ENCODE measurements at places on chromosomes 1 and 21. TPM values are rescaled to one million over a fixed set of nuclear protein-coding genes. Genes with fewer than 3 reads are reported as not detected.

GRCh38 chr1:233479110-233479890 is 134.6 kb upstream of the KCNK1 start:
- H3K36me3 ChIP-seq = no peaks in the 10 kb centered on the region
- peaks cover 9% of the 10 kb centered on the region for H3K4me1 ChIP-seq
- H3K4me3 ChIP-seq = no peak overlapping the region
- DNase-seq = peak; percentile 27
- no peaks in the 10 kb centered on the region for H3K27me3 ChIP-seq

GRCh38 chr1:219247441-219247840 is 73.8 kb downstream of the LYPLAL1 start:
- H3K27me3 ChIP-seq = no peaks in the 10 kb centered on the region
- no peak overlapping the region for H3K27ac ChIP-seq
- no peak overlapping the region for H3K4me3 ChIP-seq
- no peaks in the 10 kb centered on the region for H3K4me1 ChIP-seq
- no peak for DNase-seq

DNA sequence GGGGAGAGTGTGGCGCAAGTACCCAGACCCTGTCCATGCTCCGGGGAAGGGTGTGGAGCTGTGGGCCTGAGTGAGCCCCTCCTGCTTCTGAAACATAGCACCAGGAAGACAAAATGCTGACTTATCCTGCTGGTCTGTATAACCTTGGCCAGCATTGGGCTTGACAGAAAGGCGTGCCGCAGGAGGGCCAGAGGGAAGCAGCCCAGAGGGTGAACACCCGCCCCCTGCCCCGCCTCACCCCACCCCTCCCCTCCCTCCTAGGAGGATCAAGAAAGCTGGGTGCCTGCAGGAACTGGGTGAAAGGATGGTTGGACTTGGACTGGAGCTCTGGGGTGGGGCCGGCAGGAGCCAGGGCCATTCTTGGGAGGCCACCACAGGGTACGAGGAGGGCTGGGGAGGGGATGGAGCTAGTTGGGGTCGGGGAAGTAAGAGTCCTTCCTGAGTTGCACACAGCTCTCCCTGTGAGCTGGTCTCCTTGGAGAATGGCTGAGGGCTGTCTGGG is 27.1 kb downstream of the PTPRF start:
- H3K4me3 ChIP-seq = no peak overlapping the region
- no peaks in the 10 kb centered on the region for H3K27me3 ChIP-seq
- H3K27ac ChIP-seq = peak overlapping the region; percentile 89
- H3K36me3 ChIP-seq = peaks cover 5% of the 10 kb centered on the region
- peaks cover 2% of the 10 kb centered on the region for H3K4me1 ChIP-seq
- peak; percentile 93 for DNase-seq

The PIK3R3 gene
- polyA plus RNA-seq = 1.6 TPM

GRCh38 chr1:234639961-234640360 is 30.0 kb upstream of the IRF2BP2 start:
- H3K4me3 ChIP-seq = no peak overlapping the region
- H3K27ac ChIP-seq = peak overlapping the region; percentile 91
- peaks cover 43% of the 10 kb centered on the region for H3K4me1 ChIP-seq
- H3K36me3 ChIP-seq = no peaks in the 10 kb centered on the region

The LELP1 gene
- polyA plus RNA-seq = not detected

DNA sequence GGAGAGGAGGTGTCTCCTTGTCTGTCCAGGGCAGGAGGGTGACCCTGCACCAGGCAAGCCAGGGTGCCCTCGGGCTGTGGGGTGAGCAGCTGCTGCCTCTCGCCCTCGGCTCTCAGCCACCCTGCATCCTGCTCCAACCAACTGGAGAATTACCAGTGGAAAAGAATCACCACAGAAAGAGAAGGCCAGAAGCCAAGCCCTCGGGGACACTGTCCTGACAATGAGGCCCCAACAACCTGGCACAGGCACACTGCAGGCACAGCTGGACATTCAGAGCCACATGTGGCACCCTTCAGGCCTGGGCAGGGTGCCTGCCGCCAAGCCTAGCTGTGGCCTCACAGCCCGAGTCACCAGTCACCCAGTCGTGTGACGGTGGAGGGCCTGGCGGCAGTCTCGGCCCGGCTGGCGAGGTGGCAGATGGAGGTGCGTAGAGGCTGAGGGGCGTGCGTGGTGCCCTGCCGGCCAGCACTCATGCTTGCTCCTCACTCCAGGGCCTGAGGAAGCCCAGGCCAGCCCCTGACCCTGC is 12.0 kb downstream of the MEGF6 start:
- no peaks in the 10 kb centered on the region for H3K27me3 ChIP-seq
- H3K36me3 ChIP-seq = peaks cover 4% of the 10 kb centered on the region
- H3K27ac ChIP-seq = no peak overlapping the region
- no peak overlapping the region for H3K4me3 ChIP-seq

The NR5A2 gene
- 21.5 TPM for polyA plus RNA-seq

DNA sequence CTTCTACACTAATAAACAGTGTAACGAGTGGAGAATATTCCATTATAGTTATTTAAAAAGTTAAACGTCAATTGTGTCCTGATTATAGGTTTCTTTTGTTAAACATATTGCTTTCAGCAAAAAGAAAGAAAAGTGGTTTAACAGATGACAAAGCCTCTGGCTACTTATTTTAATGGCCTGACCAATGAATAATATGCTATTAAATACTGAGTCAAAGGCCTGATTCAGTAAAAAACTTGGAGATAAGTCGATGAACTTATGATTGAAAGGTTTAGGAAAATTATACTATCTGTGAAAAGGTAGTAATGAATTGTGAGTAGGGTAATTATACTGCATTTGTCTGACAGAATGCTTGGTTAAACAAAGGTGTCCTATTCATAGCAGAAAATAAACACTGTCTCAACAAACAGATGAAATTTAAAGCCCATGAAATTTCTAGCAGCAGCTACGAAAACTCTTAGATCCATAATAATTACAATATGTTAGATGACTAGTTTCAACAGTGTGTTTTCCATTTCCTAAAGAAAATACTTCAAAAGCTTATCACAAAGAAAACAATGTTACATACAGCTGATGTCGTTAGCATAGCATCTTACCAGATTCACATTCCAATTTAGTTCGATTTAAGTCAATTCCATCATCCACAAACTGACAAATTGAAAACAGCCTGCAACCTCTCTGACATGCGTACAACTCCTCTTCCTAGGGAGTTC is 6.2 kb downstream of the TMEM59 start:
- no peaks in the 10 kb centered on the region for H3K27me3 ChIP-seq
- DNase-seq = no peak
- H3K4me1 ChIP-seq = peaks cover 6% of the 10 kb centered on the region
- no peaks in the 10 kb centered on the region for H3K36me3 ChIP-seq

The TAS1R1 gene
- polyA plus RNA-seq = 0.13 TPM

- H3K36me3 ChIP-seq = no peaks in the 10 kb centered on the region
- H3K4me3 ChIP-seq = no peak overlapping the region
- H3K27me3 ChIP-seq = no peaks in the 10 kb centered on the region
- peak overlapping the region; percentile 8 for H3K27ac ChIP-seq
- DNase-seq = no peak
These were observed 11.4 kb downstream of the FASLG start for GRCh38 chr1:172670316-172670715.

The CRYAA gene
- not detected for polyA plus RNA-seq

GRCh38 chr1:209611771-209612570 is 28.5 kb downstream of the CAMK1G start:
- no peak overlapping the region for H3K4me3 ChIP-seq
- no peaks in the 10 kb centered on the region for H3K4me1 ChIP-seq
- H3K27me3 ChIP-seq = no peaks in the 10 kb centered on the region
- DNase-seq = no peak

DNA sequence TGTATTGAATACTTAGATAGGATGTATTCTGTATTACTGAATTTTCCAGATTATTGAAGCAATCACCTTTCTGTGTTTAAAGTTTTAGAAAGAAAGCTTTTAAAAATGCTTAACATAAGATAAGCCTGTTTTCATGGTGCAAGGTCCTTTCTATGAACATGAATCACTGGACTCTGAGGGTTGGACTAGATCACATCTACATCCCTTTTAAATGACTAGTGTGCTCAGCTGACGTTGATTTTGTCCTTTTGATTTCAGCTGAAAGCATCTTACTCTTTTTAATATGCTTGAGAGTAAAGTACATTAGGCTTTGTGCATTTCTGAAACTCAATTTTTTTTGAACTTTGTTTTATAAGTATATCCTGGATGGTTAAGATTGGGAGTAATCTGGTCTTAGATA is 16.2 kb downstream of the MIER1 start:
- peak overlapping the region; percentile 25 for H3K27ac ChIP-seq
- H3K27me3 ChIP-seq = no peaks in the 10 kb centered on the region
- no peak overlapping the region for H3K4me3 ChIP-seq
- peak; percentile 62 for DNase-seq

DNA sequence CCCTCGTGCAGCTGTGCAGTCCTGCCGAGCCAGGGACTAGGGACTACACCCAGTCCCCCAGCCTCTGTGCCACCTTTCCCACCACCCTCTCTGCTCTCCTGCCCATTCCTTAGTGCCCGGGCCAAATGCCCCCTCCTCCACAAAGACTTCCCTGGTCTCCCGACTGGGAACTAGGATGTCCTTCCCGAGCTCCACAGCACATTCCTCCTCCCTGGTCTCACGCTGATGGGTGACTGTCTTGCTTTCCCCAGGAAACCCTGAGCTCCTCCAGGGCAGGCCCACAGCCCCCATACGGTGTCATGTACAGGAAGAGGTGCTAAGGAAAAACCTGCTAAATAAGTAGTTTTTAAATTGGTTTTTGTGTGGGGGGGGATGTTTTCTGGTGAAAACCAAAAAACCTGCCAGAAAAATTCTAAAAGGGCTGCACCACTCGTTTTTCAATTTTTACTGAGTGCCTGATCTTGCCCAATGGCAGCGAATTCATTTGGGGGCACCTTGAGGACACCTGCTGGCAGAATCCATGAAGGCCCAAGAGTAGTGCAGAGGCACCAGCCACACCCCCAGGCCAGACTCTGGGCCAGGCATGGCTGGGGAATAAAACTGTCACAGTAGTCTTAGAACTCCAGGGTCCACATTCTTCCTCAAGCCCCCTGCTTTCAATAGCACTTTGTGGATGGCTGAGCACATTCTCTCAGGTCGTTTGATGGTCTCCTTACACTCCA is 50.4 kb downstream of the GLIS1 start:
- no peaks in the 10 kb centered on the region for H3K4me1 ChIP-seq
- H3K27me3 ChIP-seq = peaks cover 37% of the 10 kb centered on the region
- no peaks in the 10 kb centered on the region for H3K36me3 ChIP-seq
- no peak for DNase-seq
- H3K27ac ChIP-seq = no peak overlapping the region

- no peaks in the 10 kb centered on the region for H3K36me3 ChIP-seq
- H3K27me3 ChIP-seq = no peaks in the 10 kb centered on the region
- no peak overlapping the region for H3K27ac ChIP-seq
- H3K4me3 ChIP-seq = no peak overlapping the region
- H3K4me1 ChIP-seq = no peaks in the 10 kb centered on the region
These were observed 402.9 kb downstream of the RWDD3 start for GRCh38 chr1:95636897-95637296.

DNA sequence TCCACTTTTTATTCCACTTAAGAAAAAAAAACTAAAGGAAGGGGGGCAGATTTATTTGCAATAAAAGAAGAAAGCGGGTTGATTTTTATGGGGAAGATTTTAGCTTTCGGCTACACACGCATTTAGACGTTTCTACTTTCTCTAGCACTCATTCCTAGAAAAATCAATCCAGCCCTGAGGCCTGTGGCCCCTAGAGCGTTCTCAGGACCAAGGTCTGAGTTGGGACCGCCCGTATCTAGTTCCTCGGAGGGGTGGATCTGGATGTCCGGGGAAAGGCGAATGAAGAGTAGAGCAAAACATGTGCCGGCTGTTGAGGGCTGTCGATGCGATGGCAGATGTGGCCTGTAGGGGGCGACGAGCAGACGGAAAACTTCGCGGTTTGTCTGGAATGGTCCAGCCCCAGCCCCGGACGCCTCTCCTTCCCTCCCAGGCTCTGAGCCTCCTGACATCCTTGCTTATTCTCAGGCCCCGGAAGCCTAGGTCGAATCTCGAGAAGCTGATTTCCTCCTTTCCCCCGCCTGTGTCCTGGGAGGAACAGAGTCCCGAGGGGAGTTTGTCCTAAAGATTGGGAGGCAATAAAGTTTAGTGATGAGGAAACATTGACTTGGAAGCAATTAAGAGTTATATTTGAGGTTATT is 5.2 kb downstream of the FOXD3 start:
- peak; percentile 56 for DNase-seq
- H3K4me1 ChIP-seq = peaks cover 2% of the 10 kb centered on the region
- H3K36me3 ChIP-seq = no peaks in the 10 kb centered on the region
- peaks cover 11% of the 10 kb centered on the region for H3K27me3 ChIP-seq
- no peak overlapping the region for H3K4me3 ChIP-seq

DNA sequence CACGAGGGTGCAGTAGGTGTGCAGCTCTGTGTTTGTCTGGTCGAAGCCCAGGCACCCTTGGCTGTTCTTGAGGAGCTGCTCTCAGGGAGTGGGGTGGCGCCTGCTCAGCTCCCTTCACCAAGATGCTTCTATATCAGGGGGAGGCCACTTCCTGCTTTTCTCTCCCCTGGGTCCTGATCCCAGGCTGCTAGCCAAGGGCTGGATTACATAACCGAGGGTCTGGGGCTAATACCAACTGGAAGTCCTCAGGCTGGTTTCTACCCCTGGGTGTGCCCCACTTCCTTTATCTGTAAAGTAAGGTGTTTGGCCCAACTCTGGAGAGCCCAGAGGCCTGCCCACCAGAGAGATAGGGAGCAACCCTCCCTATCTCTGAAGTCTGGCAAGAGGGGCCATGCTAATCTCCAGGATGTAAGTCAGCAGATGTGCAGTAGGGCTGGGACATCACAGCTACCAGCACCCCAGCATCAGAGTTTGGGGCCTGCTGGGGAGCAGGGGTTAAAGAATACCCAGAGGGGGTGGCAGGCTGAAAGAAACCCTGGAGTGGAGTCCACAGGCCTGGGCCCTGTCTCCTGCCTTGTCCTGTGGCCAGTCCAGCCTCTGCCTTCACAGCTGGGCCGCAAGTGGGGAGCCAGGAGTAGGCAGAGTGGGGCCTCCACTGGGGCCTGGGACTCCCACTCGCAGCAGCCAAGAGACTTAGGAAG is 2.1 kb downstream of the SELENBP1 start:
- peaks cover 44% of the 10 kb centered on the region for H3K36me3 ChIP-seq
- H3K27me3 ChIP-seq = no peaks in the 10 kb centered on the region
- peak overlapping the region; percentile 30 for H3K27ac ChIP-seq

DNA sequence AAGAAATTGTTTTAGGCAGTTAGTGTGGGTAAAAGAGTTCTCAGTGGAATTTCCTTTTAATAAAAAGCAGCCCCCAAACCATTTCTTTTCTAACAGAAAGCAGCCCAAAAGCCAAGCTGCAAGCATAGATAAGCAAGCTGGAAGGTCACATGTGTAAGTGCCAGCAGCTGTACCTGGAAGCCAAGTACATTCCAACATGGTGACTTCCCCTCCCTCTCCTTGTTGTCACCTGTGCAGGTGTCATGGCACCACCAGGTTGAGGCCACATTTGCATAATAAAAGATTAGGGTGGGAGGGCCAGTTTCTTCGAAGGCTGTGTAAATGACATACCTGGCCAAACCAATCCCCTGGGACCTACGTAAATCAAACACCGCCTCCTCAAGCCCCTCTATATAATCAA is 240.3 kb upstream of the RAB4A start:
- no peak for DNase-seq
- peaks cover 2% of the 10 kb centered on the region for H3K4me1 ChIP-seq
- no peaks in the 10 kb centered on the region for H3K36me3 ChIP-seq
- H3K27ac ChIP-seq = no peak overlapping the region
